SIG-M5 (cell line): ENCODE measurements at places on chromosomes 2 and 18.

GRCh38 chr2:182814380-182814779 lies 52.1 kb downstream of the FRZB start:
- no peak for DNase-seq

DNA sequence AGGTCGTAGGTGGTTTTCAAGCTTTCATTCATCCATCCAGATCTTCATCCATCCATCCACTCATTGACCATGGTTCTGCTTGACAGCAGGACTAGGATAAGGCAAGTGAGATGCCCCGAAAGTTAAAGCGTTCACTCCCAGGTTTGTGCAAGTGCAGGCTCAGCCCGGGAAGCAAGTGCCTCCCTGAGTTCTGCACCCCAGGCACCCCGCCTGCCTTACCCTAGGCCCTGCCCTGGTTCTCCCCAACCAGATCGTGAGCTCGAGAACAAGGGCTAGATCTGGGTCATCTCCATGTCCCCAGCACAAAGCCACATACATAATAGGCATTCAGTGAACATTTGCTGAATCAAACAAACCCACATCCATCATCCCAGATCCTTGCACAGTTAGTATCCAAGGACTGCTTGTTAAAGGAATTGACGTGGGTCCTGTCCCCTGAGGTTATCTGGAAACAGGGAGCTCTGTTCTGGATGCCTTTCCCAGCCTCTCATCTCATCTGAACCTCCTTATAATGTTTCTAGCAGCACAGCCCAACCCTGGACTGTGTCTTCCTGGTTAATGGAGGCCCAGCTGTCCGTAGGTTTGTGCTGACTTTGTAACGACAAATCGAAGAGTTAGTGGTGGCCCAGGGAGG lies 116.1 kb upstream of the GPC1 start:
- DNase-seq: no peak

GRCh38 chr2:229425598-229425997 lies 154.5 kb upstream of the PID1 start:
- no peak for DNase-seq

DNA sequence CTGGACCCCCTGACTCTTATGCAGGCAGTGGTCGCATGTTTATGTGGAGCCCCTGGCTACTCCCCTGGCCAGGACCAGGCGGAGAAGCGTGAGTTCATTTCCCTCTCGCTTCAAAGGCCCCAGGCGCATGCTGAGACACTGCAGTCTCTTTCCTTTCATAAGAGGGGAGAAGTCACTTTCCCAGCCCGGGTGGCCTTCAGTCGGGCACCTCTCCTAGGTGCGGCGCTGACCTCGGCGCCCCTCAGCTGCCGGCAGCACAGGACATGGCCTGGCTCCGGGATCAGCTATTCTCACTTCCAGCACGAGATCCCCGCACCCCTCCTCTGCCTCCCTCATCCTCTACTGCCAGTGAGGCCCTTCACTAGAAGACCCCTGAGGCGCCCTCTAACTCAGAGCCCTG lies 184.7 kb upstream of the PXDN start:
- DNase-seq: no peak

DNA sequence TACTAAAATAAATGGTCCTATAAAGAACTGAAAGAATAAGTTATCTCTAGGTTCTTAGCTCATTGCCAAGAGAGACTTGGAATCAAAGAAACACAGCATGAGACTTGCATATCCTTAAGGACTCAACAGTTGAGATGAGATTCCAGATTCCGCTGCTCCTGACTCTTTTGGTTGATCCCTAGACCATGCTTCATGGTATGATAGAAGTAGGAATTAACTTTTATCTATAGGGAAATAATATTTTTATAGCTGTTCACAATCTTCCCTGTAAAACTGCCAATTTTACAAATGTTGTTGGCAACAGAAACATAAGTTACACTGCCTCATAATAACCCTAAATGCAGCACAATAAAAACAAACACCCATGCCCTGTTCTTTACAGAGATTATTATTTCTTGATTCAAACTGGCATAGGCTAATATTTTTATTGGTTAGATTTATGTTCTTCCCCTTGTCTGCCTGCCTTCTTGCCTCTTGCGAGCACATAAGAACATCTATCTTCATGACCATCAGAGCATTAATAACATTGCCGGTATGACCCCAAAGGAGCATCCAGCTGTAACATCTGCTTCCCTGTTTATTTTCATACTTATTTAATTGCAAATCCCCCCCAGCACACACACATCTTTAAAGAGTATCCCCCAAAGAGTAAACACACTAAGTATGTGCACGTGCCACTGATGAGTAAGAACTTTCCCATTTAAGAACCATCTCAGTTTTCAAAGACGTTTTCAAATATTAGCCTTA lies 735.7 kb upstream of the SLC8A1 start:
- no peak for DNase-seq

DNA sequence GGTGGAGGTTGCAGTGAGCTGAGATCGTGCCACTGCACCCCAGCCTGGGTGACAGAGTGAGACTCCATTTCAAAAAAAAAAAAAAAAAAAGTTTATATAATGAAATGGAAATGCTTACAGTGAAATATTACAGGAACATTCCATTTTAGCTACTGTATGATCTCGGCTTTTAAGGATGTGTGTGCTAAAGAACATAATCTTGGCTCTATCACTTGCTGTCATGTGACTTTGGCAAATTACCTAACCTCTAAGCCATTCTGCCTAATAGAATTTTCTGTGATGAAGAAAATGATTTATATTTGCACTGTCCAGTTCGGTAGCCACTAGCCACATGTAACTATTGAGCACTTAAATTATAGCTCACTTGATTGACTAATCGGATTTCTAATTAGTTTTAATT lies 36.3 kb downstream of the SMAD4 start:
- DNase-seq: no peak

- no peak for DNase-seq
These were observed 590.8 kb upstream of the ID2 start for GRCh38 chr2:8090748-8091700.

DNA sequence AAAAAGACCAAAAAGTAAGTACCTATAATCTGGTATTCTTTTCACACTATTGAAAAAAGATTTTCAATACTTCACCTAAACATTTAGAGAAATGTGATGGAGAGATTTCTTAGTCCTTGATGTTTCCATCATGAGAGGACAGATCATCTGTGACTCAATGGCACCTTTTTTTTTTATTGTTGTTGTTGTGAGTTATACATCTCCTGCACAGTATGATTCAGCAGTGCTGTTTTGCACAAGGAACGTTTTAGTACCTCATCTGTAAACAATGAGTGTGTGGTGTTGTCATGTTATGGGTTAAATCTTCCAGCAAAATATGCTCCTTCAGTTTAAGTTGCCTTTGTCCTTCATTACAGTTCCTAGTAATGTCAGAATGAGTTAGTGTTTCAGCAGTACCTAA lies 2.2 kb downstream of the KIAA1328 start:
- no peak for DNase-seq

GRCh38 chr18:75257605-75258004 lies 47.0 kb downstream of the TSHZ1 start:
- no peak for DNase-seq

GRCh38 chr18:79493211-79493800 lies 97.6 kb downstream of the NFATC1 start:
- DNase-seq: no peak

GRCh38 chr18:37654034-37654433 lies 88.4 kb upstream of the CELF4 start:
- DNase-seq: no peak

DNA sequence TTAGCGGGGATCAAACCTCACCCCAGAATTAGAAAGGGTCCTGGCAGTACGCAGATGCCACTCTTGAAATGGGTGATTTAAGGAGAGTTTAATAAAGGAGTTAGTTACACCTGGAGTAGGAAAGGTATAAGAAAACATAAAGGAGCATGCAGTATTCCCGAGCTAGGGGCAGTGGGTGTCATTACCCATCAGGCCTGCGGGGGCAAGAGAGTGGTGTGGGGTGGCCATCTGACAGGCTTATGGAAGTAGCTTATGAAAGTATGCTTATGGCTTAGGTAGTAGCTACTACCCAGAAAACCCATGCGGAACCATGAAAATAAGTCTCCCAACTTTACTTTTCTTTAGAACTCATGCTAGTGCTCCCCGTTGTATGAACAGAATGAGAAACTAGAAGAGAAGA lies 568.9 kb upstream of the ACVR2A start:
- no peak for DNase-seq

DNA sequence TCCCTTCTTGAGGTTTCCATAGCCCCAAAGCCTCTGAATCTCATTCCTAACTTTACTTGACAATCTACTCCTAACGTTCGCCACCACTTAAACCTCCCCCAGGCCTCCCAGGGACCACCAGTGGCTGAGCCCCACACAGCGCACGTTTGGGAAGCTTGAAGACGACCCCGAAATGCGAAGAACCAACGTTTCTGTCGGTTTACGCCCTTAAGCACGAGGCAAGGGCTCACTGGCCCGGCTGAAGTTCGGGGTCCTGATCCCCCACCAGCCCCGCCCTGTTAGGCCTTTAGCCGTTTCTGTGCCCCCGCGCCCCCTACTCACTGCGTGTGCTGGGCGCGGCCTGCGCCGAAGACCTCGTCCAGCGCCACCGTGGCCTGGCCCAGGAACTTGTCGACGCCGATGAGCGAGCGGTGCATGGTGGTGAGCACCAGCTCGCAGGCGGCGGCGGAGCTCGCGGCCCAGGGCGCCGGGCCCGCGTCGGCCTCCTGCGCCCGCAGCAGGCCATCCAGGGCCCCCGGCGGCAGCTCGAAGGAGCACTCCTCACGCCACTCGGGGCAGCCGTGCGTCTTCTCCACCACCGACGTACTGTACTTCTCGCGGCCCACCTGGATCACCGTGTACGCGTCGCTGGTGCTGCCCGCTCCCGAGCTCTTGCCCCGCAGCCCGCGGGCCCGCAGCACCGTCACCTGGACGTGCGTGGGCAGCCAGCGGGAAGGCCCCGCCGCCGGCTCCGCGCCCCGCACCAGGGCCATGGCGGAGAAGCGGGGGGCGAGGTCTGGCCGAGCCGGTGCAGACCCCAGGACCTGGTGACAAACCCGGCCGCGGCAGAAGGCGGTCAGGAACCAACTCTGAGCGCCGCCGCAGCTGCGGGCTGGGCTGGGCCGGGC lies 479 bp downstream of the RAB11FIP5 start:
- DNase-seq: no peak

DNA sequence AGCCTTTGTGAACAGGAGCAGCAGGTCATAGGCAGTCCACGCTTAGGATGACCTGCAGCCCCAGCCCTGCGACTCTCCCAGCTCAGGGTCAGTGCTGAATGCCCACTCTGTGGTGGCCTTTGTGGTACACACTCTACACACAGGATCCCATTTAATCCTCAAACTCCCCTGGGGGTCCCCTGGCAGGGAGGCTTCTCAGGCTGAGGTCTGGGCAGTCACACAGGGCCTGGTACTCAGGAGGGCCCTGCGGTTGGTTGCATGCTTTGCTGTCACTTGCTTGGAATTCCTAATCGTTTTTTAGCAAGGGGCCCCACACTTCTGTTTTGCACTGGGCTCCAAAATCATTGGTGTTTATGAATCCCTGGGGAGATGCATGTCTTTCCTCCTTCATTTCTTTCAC lies 113.0 kb downstream of the EML6 start:
- DNase-seq: no peak

- no peak for DNase-seq
These were observed 167.0 kb downstream of the LAMA1 start for GRCh38 chr18:6950641-6951040.

- DNase-seq: no peak
These were observed 631.5 kb downstream of the EPHA4 start for GRCh38 chr2:220940646-220941045.

GRCh38 chr2:20933714-20934113 lies 110.2 kb downstream of the APOB start:
- no peak for DNase-seq

- DNase-seq: no peak
These were observed 49.7 kb upstream of the RAPH1 start for GRCh38 chr2:203584784-203585183.

DNA sequence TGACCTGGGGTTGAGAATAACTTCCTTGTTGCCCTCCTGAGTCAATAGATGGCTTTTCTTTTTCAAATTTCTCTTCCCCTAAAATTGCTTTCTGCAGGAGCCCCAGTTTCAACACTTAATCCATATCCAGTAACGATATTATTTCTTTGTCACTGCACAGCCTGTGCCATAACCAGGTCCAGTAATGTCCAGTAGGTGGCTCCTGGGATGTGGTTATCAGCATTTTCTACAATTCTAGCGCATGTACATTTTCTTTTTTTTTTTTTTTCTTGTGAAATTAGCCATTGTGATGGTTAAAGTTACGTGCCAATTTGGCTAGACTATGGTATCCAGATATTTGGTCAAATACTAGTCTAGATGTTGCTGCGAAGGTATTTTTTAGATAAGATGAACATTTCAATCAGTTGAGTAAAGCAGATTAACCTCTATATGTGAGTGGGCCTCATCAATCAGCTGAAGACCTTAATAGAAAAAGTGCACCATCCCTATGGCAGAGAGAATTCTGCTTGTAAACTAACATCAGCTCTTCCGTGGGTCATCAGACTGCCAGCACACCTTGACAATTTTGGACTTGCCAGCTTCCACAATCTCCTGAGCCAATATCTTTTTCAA lies 72.9 kb upstream of the SCG2 start:
- no peak for DNase-seq

DNA sequence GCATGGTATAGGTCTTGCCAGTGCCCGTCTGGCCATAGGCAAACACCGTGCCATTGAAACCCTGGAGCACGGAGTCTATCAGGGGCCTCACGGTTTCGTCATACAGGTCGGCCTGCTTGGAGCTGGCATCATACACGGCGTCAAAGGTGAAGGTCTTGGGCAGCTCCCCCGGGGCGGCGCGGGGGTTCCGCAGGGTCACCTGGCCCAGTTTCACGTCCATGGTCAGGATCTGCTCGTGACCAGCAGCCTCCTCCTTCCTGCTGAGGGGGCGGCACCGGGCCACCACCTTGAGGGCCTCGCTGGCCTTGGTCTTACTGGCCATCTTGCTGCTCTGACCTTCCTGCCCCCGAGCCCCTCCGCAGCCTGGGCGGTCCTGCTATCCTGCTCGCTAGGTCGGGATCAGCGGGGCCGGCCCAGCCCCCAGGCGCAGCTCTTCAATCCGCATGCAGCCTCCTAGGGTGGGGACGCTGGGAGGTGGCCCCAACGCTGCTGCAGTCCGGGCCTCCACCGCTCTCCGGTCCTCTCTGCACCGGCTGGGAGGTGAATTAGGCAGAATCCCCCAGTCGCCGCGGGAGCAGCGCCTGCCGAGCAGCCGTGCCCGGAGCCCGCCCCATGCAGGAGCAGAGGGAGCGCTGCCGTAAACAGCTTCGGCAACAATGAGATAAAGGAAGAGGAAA lies 563 bp downstream of the KIF3C start:
- no peak for DNase-seq

- no peak for DNase-seq
These were observed 59.0 kb downstream of the MBD2 start for GRCh38 chr18:54165450-54165849.
